Activated T-helper 1 cell treated with anti-CD3 and anti-CD28 coated beads, Interleukin-12 subunit alpha, Interleukin-12 subunit beta, Interleukin-2, Interleukin-4 antibody, amounts not matched to agents 30 ng/mL and 10 ng/mL and 1 ng/mL, durations not matched to agents 14 hours and 24 hours and 36 hours (primary cell): ENCODE measurements at places on chromosomes 5 and 9.

DNA sequence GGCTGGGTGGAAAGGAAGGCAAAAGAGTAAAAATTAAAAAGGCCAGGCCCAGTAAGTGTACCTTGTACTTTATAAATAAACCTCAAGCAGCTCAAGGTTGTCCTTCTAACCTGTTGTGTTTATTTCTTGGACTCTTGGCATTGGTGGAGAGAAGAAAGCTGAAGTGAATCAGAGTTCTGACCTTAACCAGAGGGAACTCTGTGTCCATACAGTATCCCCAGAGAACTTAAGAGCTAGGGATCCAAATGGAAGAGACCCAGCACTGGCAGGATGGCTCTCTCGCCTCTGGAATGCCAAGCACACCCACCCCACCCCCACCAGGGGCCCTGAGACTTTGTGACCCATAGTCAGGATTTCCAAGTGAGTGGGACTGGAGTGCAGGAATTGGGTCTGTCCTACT lies 14.2 kb downstream of the NUDT2 start:
- no peak for DNase-seq

DNA sequence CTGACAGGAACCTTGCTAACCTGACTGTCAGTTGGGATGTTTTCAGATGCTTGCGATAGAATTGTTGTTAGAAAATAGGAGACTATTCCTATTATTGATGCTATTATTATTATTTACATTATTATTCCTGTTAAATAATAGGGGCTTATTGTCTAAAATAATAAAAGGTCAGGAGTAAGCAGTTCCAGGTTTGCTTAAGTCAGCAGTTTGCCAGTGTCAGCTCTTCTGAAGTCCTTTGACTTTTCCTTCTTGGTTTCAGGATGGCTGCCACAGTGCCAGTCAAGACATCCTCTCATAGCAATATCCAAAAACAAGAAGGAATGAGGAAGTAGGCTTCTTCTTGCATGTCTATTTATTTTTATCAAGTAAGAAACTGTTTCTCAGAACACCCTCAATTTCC lies 141.7 kb upstream of the MARCHF11 start:
- no peak for DNase-seq

DNA sequence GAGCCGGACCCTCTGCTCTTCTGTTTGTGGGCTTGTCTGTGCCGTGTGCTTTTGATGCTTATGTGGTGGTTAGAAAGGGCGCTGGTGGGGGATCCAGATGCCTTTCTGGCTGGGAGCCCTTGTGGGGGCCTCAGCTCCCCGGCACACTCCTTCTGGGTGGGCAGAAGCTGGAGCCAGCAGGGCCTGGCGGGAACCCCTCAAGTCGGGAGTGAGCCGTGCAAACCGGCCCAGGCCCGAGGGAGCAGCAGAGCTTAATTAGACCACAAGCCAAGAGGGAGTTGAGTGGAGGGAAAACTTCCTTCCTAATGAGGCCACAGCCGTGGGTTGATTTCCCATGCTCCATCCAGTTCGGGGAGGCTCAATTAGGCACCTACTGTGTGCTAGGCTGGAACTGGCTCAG lies 76.0 kb upstream of the RNU6ATAC start:
- DNase-seq: no peak

- DNase-seq: no peak
Observed at GRCh38 chr5:37088009-37088408, 161.2 kb downstream of the CPLANE1 start.

GRCh38 chr5:69043655-69043996 lies 50.2 kb upstream of the SLC30A5 start:
- DNase-seq: no peak

DNA sequence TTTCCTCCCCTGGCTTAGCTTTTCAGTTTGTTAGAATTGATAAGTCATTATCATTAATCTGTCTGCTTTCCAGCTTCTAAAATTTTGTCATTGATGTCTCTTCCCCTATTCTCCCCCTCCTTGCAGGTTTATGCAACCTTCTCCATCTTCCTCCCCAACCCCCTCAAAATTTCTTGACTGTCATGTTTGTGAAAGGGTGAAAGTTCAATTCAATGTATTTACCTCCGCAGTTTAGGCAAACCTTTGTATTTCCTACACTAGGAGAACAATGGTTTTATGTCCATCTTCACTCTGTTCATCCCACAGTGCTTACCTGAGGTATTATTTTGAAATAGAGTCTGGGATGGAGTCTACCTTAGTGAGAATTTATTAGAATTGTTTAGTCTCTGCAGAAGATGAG lies 117.9 kb downstream of the ALDH1A1 start:
- DNase-seq: no peak

- no peak for DNase-seq
Observed at GRCh38 chr5:119342406-119342805, 13.4 kb upstream of the TNFAIP8 start.

- DNase-seq: no peak
Observed at GRCh38 chr5:32233696-32234447, 59.8 kb upstream of the GOLPH3 start.

DNA sequence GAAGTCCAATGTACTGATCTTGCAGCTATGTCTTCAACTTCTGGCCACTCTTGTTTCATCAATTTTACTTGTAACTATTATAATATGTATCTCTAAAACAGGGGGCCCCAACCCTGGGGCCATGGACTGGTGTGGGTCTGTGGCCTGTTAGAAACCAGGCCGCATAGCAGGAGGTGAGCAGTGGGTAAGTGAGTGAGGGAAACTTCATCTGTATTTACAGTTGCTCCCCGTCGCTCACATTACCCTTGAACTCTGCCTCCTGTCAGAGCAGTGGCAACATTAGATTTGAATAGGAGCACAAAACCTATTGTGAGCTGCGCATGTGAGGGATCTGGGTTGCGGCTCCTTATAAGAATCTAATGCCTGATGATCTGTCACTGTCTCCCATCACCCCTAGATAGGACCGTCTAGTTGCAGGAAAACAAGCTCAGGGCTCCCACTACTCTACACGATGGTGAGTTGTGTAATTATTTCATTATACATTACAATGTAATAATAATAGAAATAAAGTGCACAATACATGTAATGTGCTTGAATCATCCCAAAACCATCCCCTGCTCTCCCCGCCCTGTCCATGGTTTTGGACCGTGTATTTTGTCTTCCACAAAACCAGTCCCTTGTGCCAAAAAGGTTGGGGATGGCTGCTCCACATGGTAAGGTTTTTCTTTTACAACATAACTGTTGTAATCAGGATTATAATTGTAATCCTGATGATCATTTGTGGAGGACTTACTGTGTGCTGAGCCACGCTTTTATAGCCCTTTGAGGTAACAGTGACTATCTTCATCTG lies 26.9 kb upstream of the SH3PXD2B start:
- DNase-seq: no peak

GRCh38 chr9:16879416-16879815 lies 8.9 kb upstream of the BNC2 start:
- no peak for DNase-seq

DNA sequence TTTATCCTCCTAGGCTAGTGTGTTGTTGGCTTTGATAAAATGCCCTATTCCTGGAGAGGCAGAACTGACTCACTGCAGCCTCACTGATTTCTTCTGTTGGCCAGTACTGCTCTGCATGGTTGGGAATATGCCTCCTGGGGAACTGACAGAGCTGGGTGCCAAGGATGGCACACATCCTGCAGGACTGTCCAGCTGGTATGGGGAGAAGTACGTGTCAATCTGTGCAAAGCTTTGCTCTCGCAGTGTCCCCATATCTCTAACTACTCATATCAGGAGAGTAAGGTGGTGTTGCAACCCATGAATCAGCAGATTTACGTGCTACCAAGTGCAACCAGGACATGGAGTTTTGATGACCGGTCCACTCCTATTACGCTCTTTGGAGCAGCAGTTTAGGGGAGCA lies 74.7 kb downstream of the TEK start:
- DNase-seq: no peak

DNA sequence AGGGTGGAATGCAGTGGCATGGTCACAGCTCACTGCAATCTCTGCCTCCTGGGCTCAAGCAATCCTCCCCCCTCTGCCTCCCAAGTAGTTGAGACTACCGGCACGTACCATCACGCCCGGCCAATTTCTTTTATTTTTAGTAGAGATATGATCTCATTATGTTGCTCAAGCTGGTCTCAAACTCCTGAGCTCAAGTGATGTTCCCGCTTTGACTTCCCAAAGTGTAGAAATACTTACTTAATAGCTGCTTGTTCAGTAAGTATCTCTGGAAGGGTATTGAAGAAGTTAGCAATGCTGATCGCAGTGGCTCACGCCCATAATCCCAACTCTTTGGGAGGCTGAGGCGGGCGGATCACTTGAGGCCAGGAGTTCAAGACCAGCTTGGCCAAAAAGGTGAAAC lies 35.7 kb upstream of the PLIN2 start:
- DNase-seq: no peak

DNA sequence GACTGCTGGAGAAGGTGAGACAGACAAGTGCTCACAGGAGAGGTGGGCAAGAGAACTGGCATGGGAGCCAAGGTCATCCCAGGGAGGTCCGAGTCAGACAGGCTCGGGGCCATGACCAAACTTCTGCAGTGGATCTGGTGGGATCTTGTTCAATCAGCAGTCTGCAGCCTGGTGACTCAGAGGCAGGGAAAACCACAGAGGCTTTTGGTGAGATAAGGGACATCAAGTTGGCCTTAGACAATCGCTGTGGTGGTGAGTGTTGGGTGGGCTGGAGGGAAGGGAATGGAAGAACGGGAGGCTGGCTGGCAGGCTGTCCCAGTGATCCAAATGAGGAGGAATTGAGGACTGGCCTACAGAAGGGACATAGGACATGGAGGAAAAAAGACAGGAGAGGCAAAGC lies 123.8 kb downstream of the TMEM174 start:
- no peak for DNase-seq

DNA sequence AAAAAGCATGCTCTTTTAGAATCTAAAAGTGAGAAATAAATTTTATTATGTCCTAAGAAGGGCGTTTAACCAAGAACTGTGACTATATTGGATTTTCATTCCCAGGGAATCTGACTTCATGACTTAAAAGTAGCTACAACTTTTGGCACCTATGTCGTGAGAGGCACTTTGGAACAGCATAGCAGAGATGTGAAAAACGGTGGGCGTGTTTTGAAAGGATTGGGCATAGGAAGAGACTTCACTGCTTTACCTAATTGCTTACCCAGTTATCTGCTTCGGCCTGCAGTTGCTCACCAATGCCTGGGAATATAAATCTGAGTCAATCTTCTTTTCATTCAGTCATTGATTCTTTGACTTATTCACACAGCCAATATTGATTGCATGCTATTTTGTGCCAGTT lies 363.4 kb downstream of the DNAH5 start:
- DNase-seq: no peak

DNA sequence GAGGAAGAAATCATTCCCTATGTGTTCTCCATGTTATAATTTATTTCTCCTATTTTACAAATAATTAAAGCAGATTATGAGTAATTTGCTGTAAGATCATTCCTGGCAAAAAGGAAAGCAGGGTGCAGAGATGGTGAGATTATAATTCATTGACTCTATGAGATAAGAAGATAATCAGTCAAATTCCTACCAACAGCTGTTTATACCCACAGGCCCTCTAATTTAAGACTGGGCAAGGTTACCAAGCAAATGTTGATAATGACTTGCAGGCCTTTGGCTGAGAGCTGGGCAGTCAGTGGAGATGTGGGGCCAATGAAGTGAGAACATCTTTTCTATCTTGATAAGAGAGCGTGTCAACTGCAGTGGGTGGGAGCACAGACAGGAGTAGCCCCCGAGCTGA lies 222.7 kb downstream of the ICE1 start:
- no peak for DNase-seq

DNA sequence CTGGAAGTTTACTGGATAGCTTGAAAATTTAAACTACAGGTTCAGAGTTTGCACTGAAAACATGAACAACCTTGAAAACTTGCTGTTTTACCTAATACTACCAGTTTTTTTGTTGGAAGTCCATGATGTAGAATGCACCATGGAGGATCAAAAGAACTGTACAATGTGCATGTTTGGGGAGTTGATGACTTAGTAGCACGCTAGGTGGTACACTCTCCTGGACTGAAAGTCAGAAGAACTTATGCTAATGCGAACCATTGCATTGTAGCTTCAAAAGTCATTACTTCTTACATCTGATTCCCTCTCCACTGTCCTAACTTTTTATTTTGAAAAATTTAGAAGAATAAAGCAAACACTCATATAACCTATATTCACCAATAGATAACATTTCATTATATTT lies 211.0 kb downstream of the OSTF1 start:
- DNase-seq: no peak

DNA sequence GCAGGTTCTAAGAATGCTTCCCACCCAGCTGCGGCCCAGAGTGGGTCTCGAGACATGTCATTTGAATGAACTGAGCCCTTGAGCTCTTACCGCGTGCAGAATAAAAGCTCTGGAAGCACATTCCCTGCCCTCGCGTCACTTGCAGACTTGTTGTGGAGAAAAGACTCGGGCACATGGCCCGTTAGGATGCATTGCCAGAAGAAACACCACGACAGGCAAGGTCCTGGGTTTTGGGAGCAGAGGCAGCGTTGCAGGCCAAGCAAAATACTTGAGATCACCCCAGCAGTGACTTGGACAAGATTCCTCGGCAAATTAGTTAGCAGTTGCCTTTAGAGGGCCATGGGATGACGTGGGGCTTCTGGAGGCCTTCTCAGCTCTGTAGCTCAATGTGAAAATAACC lies 170.8 kb upstream of the MSX2 start:
- no peak for DNase-seq

DNA sequence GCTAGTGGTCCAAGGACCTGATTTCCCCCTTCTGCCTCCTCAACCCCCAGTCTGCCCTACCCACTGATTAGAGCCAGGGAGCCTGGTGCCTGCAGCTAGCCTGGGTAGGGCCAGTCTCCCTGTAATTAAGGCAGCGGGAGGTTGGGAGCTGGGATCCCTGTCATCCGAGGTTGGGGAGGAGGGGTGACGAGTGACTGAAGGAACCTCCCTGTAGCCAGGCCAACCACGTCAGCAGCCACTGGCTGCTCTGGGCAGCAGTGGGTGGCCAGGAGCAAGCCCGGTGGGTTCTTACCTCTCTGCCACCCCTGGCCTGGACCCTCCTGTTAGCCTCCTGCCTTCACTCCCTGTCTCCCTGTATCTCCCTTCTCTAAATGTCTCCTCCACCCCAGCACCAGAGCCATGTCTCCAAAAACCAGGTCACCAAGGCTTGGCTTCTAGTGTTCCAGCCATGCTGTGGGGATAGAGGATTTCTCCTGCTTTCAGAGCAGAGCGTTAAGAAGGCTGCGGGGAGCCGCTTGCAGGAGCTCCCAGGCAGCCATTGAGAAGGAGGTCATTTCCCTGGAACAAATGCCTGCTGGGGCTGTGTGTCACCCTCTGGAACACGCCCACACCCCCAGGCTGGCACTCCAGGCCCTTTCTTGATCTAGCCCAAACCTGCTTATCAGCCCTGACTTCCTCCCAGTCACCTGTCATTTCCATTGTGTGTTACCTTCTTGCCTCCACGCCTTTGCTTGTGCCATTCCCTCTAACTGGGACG lies 65.0 kb upstream of the GGTA1 start:
- no peak for DNase-seq

GRCh38 chr5:72379936-72380335 lies 59.8 kb downstream of the PTCD2 start:
- DNase-seq: no peak

- DNase-seq: no peak
Observed at GRCh38 chr5:173707392-173707791, 90.9 kb upstream of the BOD1 start.
